ENCODE measurements at places on chromosomes 13 and 19.

- no peak for DNase-seq
Observed at GRCh38 chr13:42258747-42259146, 13.2 kb upstream of the AKAP11 start.

DNA sequence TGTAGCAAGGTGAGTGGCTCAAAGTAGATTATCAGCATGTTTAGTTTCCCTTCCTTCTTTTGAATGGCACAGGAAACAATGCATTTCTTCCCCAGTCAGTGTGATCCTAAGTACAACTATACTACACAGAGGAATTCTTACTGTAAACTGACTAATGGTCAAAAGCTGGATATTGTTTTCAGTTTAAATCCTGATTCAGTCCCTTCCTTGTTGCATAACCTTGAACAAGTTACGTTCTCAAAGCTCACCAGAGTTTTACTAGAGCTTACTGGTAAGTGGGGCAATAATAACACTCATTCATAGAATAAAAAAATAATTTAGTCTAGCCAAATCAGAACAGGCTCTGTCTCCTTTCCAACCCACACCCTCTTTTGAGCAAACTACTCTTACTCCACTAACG lies 180.1 kb downstream of the POSTN start:
- no peak for DNase-seq

GRCh38 chr19:31096062-31096830 lies 253.0 kb downstream of the TSHZ3 start:
- DNase-seq = no peak

GRCh38 chr19:34963573-34964406 lies at the start of gene ZNF792:
ZNF792 (minus strand) TSS chr19:34964229; CDS start chr19:34963662, 567 bp downstream.
- DNase-seq = peak; percentile 36

GRCh38 chr13:112434032-112434431 lies 57.9 kb downstream of the SPACA7 start:
- DNase-seq = no peak

DNA sequence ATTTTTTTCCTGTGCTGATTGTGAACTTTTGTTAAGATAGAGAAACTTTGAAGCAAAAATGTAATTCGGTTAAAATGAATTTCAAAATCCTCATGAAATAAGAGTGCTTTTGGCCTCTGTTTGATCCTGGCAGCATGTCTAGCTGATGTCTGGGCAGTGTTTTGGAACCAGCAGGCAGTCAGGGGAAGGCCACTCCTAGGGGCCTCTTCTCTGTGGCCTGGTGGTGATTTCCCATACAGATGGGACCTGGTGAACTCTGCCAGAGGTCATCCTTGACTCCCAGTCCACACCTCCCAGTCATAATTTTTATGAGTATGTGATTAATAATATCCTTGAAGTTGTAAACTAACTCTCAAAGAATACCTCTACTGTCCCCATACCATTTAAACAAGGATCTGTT lies 226.6 kb downstream of the PCCA start:
- no peak for DNase-seq

- no peak for DNase-seq
Observed at GRCh38 chr13:50378509-50379044, 363.3 kb downstream of the KCNRG start.

DNA sequence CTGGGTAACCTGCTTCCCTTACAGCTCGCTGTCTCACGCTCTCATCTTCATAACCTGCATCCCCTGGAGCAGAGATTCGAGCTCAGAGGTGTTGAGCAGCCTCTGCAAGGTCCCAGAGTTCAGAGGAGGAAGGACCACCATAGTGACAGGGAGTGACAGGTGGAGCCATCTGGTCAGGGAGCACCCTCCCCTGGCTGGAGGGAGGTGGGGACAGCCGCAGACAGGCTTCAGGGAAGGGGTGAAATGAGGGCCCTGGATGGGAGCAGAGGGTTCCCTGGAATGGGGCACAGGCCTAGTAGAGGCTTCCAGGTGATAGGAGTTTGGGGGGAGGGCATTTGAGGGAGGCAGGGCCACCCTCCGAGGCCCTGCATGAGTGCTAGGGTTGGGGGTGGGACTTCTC lies 82.1 kb downstream of the ZNF429 start:
- no peak for DNase-seq

DNA sequence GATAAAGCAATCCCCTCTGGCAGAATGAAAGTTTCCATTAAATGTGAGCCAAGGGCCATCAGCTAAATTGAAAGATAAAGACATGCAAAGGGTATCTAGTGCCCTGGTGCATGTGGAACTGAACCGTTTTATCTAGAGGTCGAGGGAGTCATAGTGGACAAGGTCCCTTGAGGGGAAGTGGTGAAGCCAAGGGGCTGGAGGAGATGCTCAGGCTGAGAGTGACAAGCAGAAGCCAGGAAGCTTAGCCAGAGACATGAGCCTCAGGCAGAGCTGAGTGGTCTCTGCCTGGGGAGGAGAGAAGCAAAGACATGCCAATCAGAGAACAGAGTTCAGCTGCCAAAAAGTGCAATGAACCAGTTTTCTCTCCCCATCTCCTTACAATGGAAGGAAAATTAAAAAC lies 68.1 kb upstream of the SLC10A2 start:
- no peak for DNase-seq

DNA sequence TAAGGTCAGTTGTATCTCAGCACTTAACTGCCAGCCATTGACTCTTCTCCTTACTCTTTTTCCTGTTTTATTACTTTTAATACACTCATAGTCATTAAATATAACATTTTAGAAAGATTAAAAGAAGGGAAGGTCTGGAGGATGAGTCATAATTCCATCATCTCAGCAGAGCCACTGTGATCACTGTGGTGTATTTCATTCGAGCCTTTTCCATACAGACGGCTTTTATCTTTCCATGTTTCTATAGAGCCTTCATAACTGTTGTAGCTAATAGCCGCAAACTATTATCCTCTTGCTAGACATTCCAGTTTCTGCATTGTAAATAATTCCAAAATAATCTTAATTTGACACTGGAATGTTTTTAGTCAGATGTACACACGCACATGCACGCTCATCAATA lies 4.7 kb upstream of the FLT1 start:
- DNase-seq = no peak

DNA sequence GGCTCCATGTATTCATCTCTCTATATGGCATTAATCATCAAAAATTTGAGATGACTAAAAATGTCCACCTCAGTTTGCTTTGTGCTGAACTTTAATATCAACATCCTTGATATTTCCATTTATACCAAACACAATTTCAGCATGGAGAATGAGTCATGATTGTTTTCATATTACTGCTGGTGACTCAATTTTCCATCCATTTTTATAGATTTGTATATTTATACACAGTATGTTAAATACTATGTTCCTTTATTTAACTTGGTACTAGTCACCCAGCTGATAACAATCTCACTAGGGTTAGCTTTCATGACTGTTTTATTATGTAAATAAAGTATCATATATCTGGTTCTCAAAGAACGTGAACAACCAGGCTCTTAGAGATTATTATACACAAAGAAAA lies 1255.1 kb downstream of the SLITRK1 start:
- no peak for DNase-seq

- DNase-seq = no peak
Observed at GRCh38 chr13:78426183-78426582, 177.2 kb downstream of the POU4F1 start.

DNA sequence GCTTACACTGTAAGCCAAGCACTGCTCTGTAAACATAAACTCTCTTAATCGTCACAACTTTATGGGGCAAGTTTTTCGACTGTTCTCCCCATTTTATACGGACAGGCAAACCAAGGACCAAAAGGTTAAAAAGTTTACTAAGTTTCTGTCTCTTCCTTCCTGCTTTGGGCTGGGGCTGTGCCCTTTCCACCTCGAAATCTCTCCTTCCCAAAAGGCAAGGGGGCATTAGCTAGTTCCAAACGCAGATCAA lies 2.2 kb downstream of the JUND start:
- DNase-seq = no peak

DNA sequence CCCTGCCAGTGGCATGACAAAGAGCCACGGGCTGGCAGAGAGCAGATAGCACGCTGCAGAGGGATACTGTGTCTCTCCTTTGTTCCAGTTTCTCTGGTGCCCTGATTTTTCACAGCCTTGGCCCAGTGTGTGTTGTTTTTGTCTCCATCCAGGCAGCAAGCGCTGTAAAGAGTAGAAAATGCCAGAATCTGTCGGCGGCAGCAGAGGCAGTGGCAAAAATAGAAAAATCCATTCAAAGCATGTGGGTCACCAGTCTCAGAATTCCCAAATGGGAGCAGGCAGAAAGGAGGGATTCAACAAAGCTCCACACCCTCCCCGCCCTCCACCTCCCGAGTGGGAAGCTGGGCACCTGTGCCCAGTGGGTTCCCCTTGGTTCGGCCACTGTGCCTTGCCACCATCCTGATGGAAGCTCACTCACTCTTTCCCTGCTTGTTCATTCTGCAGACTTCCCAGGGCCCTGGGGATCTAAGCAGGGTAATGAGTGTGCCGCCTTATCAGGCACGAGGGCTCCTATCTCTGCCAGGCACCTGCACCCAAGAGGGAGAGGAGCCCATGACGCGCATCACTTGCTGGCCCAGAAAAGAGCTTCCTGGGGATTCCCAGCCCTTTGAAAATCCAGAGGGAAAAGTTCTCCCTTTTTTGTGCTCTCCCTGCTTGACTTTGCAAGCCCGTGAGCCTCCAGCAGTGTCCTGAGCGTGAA lies 416.9 kb downstream of the IRS2 start:
- DNase-seq = no peak

All from activated CD4-positive, alpha-beta T cell treated with anti-CD3 and anti-CD28 coated beads for 4 hours (primary cell).